ENCODE measurements at places on chromosomes 11 and 22.
A peak's percentile ranks its signal among the peaks of the same experiment; 100 is the strongest.

DNA sequence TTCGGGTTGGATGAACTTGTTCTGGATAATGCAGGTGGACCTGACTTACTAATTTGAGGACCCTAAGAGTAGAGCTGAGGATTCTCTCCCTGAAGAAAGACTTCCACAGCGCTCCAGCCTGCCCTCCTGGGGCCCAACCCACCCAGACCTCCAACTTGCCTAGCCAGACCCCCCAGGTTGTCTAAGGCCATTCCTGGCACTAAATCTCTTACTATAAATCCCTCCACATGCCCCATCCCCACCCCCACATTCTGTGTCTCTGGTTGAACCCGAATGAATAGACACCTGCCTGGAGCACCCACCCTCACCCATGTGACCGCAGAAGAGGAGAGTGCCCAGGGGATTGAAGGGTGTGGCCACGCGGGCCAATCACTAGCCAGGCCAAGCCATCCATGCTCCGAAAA lies 1480.0 kb downstream of the TBC1D22A start:
- no peak for DNase-seq

DNA sequence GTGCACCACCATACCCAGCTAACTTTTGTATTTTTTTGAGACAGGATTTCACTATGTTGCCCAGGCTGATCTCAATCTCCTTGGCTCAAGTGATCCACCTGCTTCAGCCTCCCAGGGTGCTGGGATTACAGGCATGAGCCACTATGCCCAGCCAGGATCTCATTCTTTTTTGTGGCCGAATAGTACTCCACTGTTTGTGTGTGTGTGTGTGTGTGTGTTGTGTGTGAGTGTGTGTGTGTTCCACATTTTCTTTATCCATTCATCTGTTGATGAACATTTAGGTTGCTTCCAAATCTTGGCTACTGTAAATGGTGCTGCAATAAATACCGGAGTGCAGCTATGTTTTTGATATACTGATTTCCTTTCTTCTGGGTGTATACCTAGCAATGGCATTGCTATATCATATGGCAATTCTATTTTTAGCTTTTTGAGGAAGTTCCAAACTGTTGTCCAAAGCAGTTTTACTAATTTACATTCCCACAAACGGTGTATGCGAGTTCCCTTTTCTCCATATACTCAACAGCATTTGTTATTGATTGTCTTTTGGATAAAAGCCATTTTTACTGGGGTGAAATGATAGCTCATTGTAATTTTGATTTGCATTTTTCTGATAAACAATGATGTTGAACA lies 105.4 kb downstream of the TTC28 start:
- no peak for DNase-seq

DNA sequence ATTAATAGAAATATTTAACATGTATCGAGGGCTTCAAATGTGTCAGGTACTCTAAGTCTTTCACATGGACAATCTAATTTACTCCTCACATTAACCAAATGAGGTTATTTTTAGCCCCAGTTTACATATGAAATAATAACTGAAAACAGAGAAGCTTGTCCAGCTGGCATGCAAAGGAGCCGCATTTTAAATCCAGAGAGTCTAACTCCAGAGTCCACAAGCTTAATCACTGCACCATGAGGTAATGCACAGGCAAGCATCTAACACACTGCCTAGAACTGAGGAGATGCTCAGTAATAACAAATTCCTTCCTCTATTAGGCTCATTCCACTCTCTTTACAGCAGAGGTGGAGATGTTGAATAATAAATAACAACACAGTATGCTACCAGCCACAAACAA lies 165.7 kb upstream of the GUCY1A2 start:
- DNase-seq: no peak

DNA sequence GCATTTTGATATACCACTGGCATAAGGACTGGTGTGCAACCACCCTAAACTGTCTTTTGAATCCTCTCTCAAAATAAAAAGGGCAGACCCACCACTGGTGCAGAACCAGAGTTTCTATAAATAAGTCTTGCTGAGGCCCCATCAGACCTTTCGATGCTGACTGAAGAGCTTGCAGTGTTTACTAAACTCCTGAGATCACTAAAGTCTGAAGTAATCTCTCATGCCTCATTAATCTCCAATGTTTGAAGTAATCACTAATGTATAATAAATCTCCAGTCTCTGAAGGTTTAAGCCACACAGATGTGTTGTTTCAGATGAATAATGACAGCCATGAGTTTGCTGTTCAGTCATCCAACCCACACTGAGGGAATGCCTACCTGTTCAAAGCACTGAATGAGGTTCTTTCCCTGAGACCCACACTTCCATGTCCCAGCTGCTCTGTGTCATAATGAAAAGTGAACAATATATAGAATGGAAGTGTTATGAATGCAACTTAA lies 50.6 kb upstream of the DEUP1 start:
- DNase-seq: peak; percentile 7

GRCh38 chr11:126515501-126515900 lies 160.0 kb downstream of the ST3GAL4 start:
- DNase-seq: no peak

DNA sequence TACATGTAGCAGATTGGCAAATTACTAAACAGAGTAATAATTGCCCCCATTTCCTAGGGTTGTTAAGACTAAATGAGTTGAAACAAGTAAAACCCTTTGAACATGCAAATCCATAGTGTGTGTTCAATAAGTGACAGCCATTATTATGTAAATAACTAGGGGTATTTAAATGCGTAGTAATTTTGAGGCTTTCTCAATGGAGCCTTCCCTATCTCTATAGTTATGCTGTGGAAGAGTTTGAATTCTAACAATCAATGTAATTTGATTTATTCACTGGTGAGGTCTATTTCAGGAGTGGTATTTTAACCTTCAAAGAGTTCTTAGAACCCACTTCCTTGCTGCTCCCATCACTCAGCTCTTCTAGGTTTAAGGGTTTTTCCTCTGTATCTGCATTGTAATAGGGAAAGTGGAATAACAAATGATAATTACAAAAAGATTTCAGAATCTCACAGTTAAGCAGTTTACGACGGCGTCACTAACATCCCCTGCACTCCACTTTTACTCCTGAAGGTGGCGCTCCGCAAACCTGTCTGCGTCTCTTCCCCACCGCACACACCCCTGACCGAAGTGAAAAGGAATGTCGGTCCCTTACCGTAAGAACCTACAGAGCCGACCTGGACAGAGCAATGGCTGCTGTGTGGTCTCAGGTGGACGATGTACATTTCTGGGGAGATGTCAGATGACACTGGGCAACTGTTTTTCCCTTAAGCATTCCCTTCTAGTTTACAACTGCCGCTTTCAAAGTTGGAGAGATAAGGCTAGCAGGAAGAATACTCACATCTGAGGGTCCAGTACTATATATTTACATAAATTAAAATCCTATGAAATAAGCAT lies 80.8 kb downstream of the ZC3H12C start:
- DNase-seq: peak; percentile 24

- no peak for DNase-seq
Measured at GRCh38 chr11:115961159-115962003, 457.2 kb upstream of the CADM1 start.

GRCh38 chr22:27769012-27769411 lies 32.5 kb downstream of the MN1 start:
- DNase-seq: no peak

DNA sequence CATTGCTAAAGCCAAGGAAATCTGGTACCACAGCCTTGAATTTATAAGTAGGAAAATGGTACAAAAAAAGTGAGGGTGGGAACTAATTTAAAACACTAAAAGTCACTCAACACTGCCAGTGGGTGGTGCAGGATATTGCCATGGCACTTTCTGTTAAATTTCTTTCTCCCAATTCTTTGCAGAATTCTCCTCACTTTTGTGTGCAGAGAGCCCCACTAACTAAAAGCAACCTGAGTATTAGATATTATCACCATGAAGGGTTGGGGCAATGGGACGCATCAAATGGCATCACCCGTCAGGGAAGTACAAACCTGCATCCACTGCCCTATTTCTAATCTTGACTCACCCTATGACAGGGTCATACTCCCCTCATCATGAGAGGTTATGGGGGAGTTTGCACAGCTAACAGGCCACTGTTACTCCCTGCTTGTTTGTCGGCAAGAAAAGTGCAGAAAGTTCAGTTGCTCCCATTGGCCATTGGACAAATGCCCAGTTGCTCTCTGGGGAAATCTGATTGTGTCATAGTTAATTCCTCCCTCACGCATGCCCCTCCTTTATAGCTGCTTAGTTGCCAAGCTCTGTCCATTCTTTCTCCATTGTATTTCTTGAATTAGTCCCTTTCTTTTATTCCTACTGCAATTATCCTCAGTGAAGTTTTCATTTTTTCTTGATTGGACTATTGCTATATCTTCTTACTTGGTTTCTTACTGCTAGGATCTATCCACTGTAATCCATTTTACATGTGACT lies 93.8 kb upstream of the BLID start:
- no peak for DNase-seq

GRCh38 chr11:44658506-44658850 lies 68.3 kb upstream of the TSPAN18 start:
- no peak for DNase-seq

GRCh38 chr22:28344918-28345703 lies 334.5 kb downstream of the TTC28 start:
- no peak for DNase-seq

DNA sequence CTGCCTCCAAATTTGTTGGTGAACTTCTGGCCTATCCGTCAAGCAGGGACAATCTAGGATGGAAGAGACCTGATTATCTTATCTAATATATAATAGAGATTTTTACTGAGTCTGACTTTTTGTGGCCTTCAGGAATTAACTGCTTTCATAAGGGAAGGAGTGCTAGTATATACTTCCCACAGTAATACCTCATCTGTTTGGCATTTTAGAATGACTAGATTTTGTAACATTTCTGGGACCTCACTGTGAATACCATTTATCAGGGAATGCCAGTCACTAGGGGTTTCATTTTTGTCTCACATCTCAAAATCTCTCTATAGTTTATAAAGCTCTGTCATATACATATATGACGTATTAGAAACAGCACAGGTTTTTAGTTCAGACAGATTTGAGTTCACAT lies 114.3 kb downstream of the INSC start:
- DNase-seq: no peak

DNA sequence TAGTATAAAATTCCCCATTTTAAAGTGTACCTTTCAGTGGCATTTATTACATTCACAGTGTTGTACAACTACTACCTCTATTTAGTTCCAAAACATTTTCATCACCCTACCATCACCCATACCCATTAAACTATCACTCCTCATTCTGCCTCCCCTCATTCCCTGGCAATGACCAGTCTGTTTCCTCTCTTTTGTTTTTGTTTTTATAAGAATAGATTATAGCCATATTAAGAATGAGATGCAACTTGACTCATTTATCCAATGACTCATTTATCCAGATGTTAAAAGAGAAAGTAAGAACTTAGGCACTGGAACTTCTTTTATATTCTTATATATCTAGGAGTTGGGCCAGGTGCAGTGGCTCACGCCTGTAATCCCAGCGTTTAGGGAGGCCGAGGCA lies 156.3 kb downstream of the FAT3 start:
- DNase-seq: no peak

- no peak for DNase-seq
Measured at GRCh38 chr11:133679896-133680295, 147.6 kb upstream of the OPCML start.

- no peak for DNase-seq
Measured at GRCh38 chr22:32306561-32306960, 51.1 kb upstream of the RFPL3 start.

- DNase-seq: peak; percentile 69
Measured at GRCh38 chr22:22450343-22450839, 58.2 kb downstream of the ZNF280B start.

- no peak for DNase-seq
Measured at GRCh38 chr11:78535920-78536319, 38.7 kb downstream of the NARS2 start.

Data from GM12864 (cell line).